Cardiac atrium fibroblast (primary cell): ENCODE measurements at places on chromosomes 5 and 9. TPM values are rescaled to one million over a fixed set of nuclear protein-coding genes. Genes with fewer than 3 reads are reported as not detected.

PCDHB11 gene
- total RNA-seq = 0.18 and 0.65 TPM in 2 replicates

NRG2 gene
- 0.32 TPM in 1 of 2 replicates, not detected in the other for total RNA-seq

GABRA1 gene
- not detected in 2 replicates for total RNA-seq

ANKRA2 gene
- 8.1 and 21.1 TPM in 2 replicates for total RNA-seq

SLC6A7 gene
- total RNA-seq = not detected in 2 replicates

PDLIM7 gene
- 169 and 204 TPM in 2 replicates for total RNA-seq

CDKN2AIPNL gene
- total RNA-seq = 20.6 and 38.8 TPM in 2 replicates
